ENCODE measurements at places on chromosomes 3 and 15. TPM values are rescaled to one million over a fixed set of nuclear protein-coding genes. Genes with fewer than 3 reads are reported as not detected.

DNA sequence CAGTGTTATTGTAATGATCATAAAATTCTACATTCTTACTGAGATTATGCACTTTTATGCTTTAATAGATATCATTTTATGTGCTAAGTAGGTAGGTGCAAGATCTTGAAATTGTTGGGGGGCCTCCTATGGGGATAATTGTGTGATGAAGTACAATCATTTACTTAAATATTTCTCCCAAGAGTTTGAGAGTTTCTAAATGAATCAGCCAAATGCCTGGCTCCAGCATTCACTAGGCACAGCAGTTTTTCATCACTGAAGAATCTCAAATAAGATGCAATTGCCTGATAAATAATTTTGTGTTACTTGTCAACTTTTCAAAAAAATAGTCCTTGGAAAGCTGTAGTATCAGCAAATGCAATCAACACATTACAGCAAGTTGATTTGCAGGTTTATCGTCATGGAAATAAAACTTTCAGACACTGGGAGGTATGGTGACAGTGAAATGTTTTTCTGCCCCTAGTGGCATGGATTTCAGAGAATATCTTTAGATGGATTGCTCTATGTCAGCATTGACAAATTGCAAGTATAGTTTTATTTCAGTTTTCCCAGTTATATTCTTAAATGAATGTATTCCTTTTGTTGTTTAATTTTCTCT is 167.1 kb downstream of the NEK11 start:
- DNase-seq = no peak

GRCh38 chr3:193932136-193932535 is 203.8 kb upstream of the HES1 start:
- no peak for DNase-seq

DNA sequence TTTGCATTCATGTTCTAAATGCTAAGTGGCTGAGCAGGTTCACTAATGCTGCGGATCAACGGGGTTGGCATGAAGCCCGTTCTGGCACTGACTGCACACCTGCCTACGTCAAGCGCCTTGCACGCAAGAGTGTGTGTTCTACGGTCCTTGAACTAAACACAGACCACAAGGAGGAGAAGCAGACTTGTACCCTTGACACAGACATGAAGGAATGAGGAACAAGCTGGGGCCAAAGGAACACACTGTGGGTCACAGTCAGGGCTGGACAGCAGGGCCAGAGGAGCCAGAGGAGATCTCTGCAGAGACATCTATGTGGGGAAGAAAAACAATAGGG is 48.0 kb upstream of the LDHAL6B start:
- DNase-seq = no peak

Gene ESYT3
- total RNA-seq = not detected

DNA sequence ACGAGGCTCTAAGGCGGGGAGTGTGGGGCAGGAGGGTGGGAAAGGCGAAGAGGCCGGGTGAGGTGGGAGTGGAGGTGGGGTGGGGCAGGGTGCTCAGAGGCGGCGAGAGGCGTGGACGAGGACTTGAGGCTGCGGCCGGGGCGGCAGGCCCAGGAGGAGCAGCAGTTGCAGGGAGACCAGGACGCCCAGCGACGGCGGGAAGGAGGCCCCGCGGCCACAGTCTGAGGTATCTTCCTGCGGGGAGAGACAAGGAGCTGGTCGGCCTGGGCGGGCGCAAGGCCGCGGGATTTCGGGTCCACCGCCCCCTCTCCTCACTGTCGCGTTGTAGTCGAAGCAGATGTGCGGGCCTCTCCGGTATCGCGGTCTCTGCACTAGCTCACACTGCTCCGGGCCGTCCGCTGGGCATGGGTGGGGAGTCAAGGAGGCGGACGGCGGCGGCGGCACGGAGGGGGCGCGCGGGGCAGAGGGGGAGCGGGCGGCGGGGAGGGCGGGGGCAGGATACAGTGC is 5.3 kb upstream of the TMEM115 start:
- DNase-seq = no peak

Gene ARL14
- total RNA-seq = not detected

Gene LMAN1L
- total RNA-seq = not detected

Gene TIMMDC1
- 46.9 TPM for total RNA-seq

Data from pulmonary artery endothelial cell (primary cell).